ENCODE measurements at places on chromosomes 1 and 21. TPM values are rescaled to one million over a fixed set of nuclear protein-coding genes. Genes with fewer than 3 reads are reported as not detected.

DNA sequence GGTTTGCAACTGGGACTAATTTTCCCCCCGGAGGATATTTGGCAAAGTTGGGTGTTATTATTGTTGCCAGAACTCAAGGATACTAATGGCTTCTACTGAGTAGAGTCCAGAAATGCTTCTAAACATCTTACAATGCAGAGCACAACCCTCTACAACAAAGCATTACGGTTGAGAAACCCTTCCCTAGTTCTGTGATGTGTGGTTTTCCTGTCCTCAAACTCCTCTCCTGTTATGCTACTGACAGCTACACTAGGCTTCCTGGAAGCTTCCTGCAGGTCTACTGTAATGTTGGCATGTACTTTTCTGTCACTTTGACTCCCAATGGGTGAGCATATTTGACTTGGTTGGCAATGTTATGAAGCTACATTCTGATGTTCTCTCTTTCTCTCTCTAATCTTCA lies 1656.9 kb downstream of the MRPL39 start:
- no peaks in the 10 kb centered on the region for H3K27me3 ChIP-seq
- DNase-seq: no peak
- no peaks in the 10 kb centered on the region for H3K36me3 ChIP-seq
- H3K4me3 ChIP-seq: no peak overlapping the region

FAM72A gene
- 2.4 TPM for total RNA-seq

DNA sequence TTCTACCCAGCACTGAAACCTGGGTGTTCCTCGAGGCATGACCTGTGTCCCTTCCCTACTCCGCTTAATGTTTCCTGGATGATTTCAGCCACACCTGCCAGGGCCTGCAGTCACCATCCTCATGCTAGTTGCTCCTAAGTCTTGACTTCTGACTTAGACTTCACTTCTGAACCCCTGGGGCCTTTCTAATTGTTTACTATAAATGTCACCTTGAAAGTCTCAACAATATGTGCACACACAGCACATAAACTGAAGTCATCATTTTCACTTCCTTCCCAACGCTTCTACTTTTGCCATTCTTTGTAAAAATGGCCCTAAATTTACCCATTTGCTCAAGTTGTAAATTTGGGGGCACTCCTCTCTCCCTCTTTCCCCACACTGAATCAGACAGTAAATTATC lies 141.1 kb downstream of the DYRK1A start:
- no peaks in the 10 kb centered on the region for H3K27me3 ChIP-seq
- peaks cover 90% of the 10 kb centered on the region for H3K36me3 ChIP-seq
- H3K27ac ChIP-seq: no peak overlapping the region
- H3K4me1 ChIP-seq: no peaks in the 10 kb centered on the region
- no peak overlapping the region for H3K4me3 ChIP-seq
- DNase-seq: no peak

GRCh38 chr1:234489698-234490077 lies 10.7 kb upstream of the TARBP1 start:
- no peaks in the 10 kb centered on the region for H3K27me3 ChIP-seq
- H3K27ac ChIP-seq: no peak overlapping the region
- DNase-seq: no peak
- no peak overlapping the region for H3K4me3 ChIP-seq
- no peaks in the 10 kb centered on the region for H3K36me3 ChIP-seq
- no peaks in the 10 kb centered on the region for H3K4me1 ChIP-seq

NEGR1 gene
- not detected for total RNA-seq

DNA sequence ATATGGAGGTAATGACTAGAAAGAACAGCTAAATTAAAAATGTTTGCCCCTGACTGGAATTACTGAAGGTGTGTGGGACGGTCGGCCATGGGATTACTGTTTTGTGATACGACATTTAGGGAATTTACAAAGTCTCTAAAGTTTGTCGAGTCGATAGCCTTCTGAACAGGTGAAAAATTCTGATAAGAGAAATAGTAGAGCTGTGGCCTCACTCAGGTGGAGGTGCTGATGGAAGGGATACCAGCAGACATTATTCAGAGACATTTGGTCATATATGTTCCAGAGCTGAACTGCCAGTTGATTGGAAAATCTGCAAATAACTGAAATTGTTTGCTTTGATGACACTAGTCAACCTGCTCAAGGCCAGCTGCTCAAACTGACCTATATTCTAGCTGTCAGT lies 71.1 kb downstream of the ADCY10 start:
- H3K27me3 ChIP-seq: no peaks in the 10 kb centered on the region
- no peaks in the 10 kb centered on the region for H3K36me3 ChIP-seq
- no peaks in the 10 kb centered on the region for H3K4me1 ChIP-seq
- no peak for DNase-seq

GRCh38 chr1:955474-955873 lies 3.6 kb downstream of the NOC2L start:
- no peak overlapping the region for H3K27ac ChIP-seq
- peaks cover 57% of the 10 kb centered on the region for H3K36me3 ChIP-seq
- H3K4me3 ChIP-seq: no peak overlapping the region
- DNase-seq: no peak

SHC1 gene
- 96.8 TPM for total RNA-seq

- no peak overlapping the region for H3K27ac ChIP-seq
- no peaks in the 10 kb centered on the region for H3K36me3 ChIP-seq
- no peak overlapping the region for H3K4me3 ChIP-seq
- no peaks in the 10 kb centered on the region for H3K4me1 ChIP-seq
- DNase-seq: no peak
Measured at GRCh38 chr21:45562965-45563364, 20.7 kb upstream of the SLC19A1 start.

DNA sequence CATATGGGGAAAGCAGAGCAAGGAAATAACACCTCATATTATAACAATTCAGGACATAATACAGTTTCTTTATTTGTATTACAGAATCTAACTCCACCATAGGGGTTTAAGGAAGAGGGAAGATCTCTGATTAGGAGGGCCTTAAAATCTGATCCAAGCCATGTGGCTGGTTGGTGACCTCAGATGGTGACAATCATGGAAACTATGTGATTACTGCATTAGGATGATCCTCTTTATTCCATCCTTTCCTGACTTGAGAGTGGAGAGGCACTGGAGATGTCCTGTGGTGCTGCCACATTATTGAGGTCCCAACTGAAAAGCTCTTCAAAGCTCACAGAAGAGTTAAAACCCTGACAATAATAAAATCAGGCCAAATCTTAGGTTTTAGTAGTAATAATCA lies 168.1 kb upstream of the BEND5 start:
- H3K27me3 ChIP-seq: no peaks in the 10 kb centered on the region
- no peak overlapping the region for H3K4me3 ChIP-seq
- no peaks in the 10 kb centered on the region for H3K4me1 ChIP-seq
- no peak for DNase-seq
- no peaks in the 10 kb centered on the region for H3K36me3 ChIP-seq

DNA sequence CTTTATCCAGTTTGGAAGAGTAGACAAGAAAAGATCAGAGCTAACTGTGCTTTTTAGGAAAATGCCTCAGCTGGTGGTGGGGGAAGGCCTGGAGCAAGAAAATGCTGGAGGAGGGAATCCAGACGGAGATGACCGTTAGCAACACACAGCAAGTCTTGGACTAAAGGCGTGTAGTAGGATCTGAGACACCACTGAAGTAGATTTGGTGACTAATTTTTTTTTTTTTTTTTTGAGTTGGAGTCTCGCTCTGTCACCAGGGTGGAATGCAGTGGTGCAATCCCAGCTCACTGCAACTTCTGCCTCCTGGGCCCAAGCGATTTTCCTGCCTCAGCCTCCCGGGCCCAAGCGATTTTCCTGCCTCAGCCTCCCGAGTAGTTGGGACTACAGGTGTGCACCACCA lies 41.2 kb downstream of the LPAR3 start:
- H3K27ac ChIP-seq: no peak overlapping the region
- DNase-seq: no peak
- peaks cover 25% of the 10 kb centered on the region for H3K4me1 ChIP-seq
- H3K27me3 ChIP-seq: no peaks in the 10 kb centered on the region
- H3K36me3 ChIP-seq: no peaks in the 10 kb centered on the region
- no peak overlapping the region for H3K4me3 ChIP-seq

FCRL2 gene
- 0.88 TPM for total RNA-seq

DNA sequence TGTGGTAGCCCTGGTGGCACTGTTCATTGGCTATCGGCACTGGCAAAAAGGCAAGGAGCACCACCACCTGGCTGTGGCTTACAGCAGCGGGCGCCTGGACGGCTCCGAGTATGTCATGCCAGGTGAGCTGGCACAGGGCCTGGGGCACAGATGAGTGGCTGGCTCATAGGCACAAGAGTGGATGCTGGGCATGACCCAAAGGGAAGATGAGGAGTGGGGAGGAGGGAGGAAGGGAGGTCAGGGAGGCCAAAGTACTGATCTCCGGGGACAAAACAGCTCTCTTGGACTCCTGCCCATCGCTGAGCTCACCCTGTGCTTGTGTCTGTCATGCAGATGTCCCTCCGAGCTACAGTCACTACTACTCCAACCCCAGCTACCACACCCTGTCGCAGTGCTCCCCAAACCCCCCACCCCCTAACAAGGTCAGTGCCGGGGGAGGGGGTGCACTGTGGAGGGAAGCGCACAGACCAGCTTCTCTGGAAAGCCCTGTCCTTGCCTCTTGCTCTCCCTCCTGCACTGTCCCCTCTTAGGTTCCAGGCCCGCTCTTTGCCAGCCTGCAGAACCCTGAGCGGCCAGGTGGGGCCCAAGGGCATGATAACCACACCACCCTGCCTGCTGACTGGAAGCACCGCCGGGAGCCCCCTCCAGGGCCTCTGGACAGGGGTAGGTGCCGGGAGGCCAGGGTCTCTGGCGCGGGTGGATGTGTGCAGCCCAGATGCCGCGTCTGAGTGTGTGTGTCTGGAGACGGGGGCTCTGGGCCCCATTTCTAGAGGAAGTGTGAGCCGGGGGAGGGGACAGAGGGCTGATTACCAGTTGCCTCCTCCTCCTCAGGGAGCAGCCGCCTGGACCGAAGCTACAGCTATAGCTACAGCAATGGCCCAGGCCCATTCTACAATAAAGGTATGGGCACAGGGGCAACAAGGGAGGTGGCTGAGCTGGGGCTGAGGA lies 7.3 kb upstream of the LRRC71 start:
- no peaks in the 10 kb centered on the region for H3K36me3 ChIP-seq
- no peak overlapping the region for H3K4me3 ChIP-seq
- H3K4me1 ChIP-seq: no peaks in the 10 kb centered on the region
- no peak for DNase-seq
- no peak overlapping the region for H3K27ac ChIP-seq

GRCh38 chr1:63143482-63143881 lies 178.9 kb upstream of the FOXD3 start:
- H3K4me1 ChIP-seq: no peaks in the 10 kb centered on the region
- no peak for DNase-seq
- no peak overlapping the region for H3K27ac ChIP-seq

DNA sequence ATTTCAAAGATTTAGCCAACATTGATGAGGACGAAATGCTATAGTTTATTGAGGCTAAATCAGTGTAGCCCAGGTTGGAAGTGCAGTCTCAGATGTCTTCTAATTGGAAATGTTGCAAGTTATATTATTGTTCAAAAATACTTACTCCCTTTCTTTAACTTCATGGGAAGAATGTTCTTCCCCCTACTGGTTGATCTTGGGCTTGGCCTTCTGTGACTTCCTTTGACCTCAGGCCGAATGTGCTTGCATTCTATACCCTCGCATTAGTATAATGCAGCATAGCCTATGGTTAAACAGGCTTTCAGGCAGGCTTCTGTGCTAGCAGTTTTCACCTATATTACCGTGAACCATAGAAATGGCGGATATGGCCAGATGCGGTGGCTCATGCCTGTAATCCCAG lies 77.3 kb downstream of the RPE65 start:
- no peaks in the 10 kb centered on the region for H3K36me3 ChIP-seq
- H3K27ac ChIP-seq: no peak overlapping the region
- H3K4me1 ChIP-seq: no peaks in the 10 kb centered on the region
- no peak overlapping the region for H3K4me3 ChIP-seq
- DNase-seq: no peak

DNA sequence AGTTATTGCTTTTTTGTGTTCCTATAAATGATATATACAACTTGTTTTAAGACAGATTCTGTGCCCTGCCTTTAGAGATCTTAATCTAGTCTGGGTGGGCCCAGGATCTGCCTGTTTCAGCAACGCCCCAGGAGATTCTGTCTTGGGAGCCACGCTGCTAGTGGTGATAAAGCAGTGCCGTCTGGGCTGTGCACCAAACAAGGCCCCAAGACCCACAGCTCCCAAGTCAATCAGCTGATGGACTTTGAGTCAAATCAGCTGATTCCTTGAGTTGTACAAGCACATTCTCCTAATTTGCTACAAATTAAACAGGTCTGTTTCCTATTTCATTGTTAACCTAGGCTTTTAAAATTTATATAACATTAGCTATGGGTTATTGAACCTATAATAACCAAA lies 15.7 kb upstream of the SLC44A3 start:
- no peaks in the 10 kb centered on the region for H3K36me3 ChIP-seq
- H3K27ac ChIP-seq: no peak overlapping the region
- peaks cover 8% of the 10 kb centered on the region for H3K4me1 ChIP-seq
- DNase-seq: no peak
- no peak overlapping the region for H3K4me3 ChIP-seq

- H3K27me3 ChIP-seq: no peaks in the 10 kb centered on the region
- no peak overlapping the region for H3K4me3 ChIP-seq
- no peaks in the 10 kb centered on the region for H3K4me1 ChIP-seq
- no peak for DNase-seq
Measured at GRCh38 chr1:51415963-51416362, 85.6 kb upstream of the TTC39A start.

GRCh38 chr1:20071416-20071815 lies 1.4 kb downstream of the PLA2G5 start:
- no peak for DNase-seq
- H3K4me3 ChIP-seq: no peak overlapping the region
- no peaks in the 10 kb centered on the region for H3K27me3 ChIP-seq
- H3K36me3 ChIP-seq: no peaks in the 10 kb centered on the region

NTRK1 gene
- 16.7 TPM for total RNA-seq

ANKRD35 gene
- total RNA-seq: 0.23 TPM

All from natural killer cell (primary cell).